ENCODE measurements at places on chromosomes 6 and 20. TPM values are rescaled to one million over a fixed set of nuclear protein-coding genes. Genes with fewer than 3 reads are reported as not detected.

Gene GPR63
- 0.20 TPM for total RNA-seq

Gene HLA-DRB5
- not detected for total RNA-seq

Gene CCDC170
- total RNA-seq, result 0.46 TPM

Gene OR14J1
- total RNA-seq, result not detected

Gene HDGFL1
- not detected for total RNA-seq

Gene XKR7
- not detected for total RNA-seq

Gene RIPPLY2
- total RNA-seq, result not detected

Gene TBXT
- not detected for total RNA-seq

Gene RGS17
- 13.9 TPM for total RNA-seq

Gene ULBP3
- total RNA-seq, result 5.1 TPM

Gene ZDHHC14
- total RNA-seq, result 6.0 TPM

Gene KHDRBS2
- total RNA-seq, result not detected

Gene TENT5A
- 63.9 TPM for total RNA-seq

Gene CTAGE9
- total RNA-seq, result not detected

Gene SLC22A3
- total RNA-seq, result 13.5 TPM

Gene PPP1R3G
- total RNA-seq, result 3.0 TPM

Gene GATA5
- 0.13 TPM for total RNA-seq

Gene KCNK5
- 0.03 TPM for total RNA-seq

Gene FAM209B
- total RNA-seq, result not detected

Gene SNAP25
- total RNA-seq, result 0.53 TPM

Gene RNF144B
- total RNA-seq, result 2.7 TPM

Gene MRS2
- total RNA-seq, result 15.3 TPM

Gene INSM1
- total RNA-seq, result not detected

Gene PDE7B
- 53.1 TPM for total RNA-seq

Gene TOX2
- 2.2 TPM for total RNA-seq

Gene PTCHD4
- total RNA-seq, result 4.4 TPM

Gene RTEL1
- 22.5 TPM for total RNA-seq

Gene SPATA2
- 3.6 TPM for total RNA-seq

Gene CNPY3
- total RNA-seq, result 62.5 TPM

Gene AGER
- total RNA-seq, result 0.30 TPM

Gene NMBR
- 0.07 TPM for total RNA-seq

Gene ADNP
- total RNA-seq, result 49.5 TPM

Gene FHL5
- not detected for total RNA-seq

Gene IMPG1
- not detected for total RNA-seq

Gene ANKEF1
- 2.5 TPM for total RNA-seq

Gene PROKR2
- not detected for total RNA-seq

Gene NCOA6
- 7.5 TPM for total RNA-seq

Gene FAM229B
- total RNA-seq, result 21.2 TPM

Gene FKBP1C
- total RNA-seq, result 2.9 TPM

Gene SAYSD1
- total RNA-seq, result 11.1 TPM

Gene LAMA4
- total RNA-seq, result 518 TPM

Gene SLPI
- total RNA-seq, result 0.52 TPM

Gene PPP1R16B
- total RNA-seq, result 0.13 TPM

Gene AVP
- total RNA-seq, result not detected

Gene CCN6
- total RNA-seq, result 0.10 TPM

Gene NECAB3
- 28.8 TPM for total RNA-seq

Gene CYP24A1
- 0.26 TPM for total RNA-seq

Gene TCF21
- 0.50 TPM for total RNA-seq

Gene FNDC1
- 0.46 TPM for total RNA-seq

Gene ARG1
- total RNA-seq, result not detected

Gene LEMD2
- 74.5 TPM for total RNA-seq

Gene OR12D3
- not detected for total RNA-seq

Gene NHSL1
- total RNA-seq, result 3.9 TPM

Gene PABPC1L
- 9.9 TPM for total RNA-seq

Gene SFTA2
- not detected for total RNA-seq

Gene TMEM217
- 1.4 TPM for total RNA-seq
